ENCODE measurements at places on chromosomes 6 and 20.

GRCh38 chr6:145070791-145071190 lies 664.5 kb downstream of the EPM2A start:
- no peak for DNase-seq

- no peak for DNase-seq
Observed at GRCh38 chr6:147067184-147067583, 137.0 kb upstream of the STXBP5 start.

DNA sequence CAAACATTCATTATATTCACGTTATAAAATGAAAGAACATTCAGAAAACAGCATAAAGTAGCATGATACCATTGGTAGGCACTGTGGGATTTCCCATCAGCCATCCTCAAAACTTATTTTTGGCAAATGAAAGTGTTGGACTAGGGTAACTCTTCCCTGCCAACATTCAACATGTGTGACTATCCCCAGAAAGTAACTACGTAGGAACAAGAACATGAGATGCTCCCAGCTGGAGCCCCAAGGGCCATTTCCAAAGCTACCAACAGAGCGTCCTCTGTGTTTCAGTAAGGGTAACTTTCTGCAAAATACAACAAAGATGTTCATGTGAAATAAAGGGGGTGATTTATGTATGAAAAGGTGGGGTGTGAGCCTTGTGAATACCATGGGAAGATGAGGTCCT lies 28.4 kb upstream of the PTPN1 start:
- no peak for DNase-seq

DNA sequence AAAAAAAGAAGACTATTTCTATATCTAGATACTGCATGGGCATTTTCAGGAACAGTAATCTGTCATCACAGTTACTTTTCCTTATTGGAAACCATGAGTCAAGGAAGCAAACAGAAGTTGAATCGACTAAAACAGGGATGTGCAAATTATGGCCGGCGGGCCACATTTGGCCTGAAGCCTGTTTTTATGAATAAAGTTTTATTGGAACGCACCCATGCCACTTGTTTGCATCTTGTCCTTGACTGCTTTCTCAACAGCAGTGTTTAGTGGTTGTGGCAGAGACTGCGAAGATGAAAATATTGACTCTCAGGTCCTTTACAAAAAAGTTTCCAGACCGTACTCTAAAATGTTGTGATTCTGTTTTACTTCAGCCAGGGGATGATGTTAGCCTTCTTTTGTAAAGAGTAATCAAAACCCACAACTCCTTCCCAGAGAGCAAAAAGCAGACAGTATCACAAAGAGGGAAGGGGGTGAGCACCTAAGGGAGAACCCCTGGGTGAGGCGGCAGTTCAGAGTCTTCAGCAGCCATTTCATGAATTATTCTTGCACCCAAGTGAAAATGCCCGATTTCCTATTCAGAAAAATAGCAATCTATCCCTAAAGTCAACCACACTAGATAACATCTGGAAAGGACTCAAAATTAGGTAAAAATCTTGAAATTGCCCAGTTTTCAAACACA lies 190.4 kb downstream of the MYLK4 start:
- DNase-seq, result no peak

DNA sequence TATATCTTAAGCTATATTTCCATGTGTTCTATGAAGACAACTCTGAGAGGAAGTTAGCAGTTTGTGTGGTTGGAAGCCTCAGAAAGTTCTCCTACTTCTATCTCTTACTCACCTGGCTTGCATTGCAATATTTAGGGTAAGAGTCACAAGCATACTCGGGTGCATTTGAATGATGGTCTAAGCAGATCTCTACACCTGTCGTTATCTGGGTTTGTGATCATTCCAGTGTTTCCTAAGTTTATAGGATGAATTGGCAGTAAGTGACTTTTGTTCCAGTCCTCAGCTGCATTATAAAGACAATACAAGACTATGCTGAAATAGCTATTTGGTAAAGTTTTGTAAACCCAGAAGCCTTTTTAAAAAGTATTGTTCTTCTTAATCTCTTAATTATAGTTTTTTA lies 36.9 kb downstream of the CBFA2T2 start:
- no peak for DNase-seq

GRCh38 chr6:105363100-105363754 lies 39.7 kb downstream of the PREP start:
- no peak for DNase-seq

DNA sequence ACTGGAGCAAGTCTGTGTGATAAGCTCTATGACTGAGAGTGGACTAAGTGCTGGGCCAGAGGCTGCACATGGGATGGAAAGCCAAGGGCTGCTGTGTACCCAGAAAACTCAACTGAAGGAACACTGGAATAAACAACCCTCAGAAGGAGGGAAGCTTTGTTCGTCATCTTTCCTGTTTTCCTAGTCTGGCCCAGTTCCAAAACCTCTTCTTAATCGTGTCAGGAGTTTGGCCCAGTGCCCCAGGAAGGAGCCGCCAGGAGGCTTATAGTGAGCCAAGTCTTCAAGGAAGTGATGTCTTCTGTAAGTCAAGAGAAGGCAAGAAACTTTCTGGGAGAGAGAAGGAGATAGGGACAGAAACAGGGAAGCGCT lies 23.3 kb upstream of the TOP1 start:
- no peak for DNase-seq

GRCh38 chr6:34587851-34588250 lies 31.7 kb upstream of the SPDEF start:
- no peak for DNase-seq

DNA sequence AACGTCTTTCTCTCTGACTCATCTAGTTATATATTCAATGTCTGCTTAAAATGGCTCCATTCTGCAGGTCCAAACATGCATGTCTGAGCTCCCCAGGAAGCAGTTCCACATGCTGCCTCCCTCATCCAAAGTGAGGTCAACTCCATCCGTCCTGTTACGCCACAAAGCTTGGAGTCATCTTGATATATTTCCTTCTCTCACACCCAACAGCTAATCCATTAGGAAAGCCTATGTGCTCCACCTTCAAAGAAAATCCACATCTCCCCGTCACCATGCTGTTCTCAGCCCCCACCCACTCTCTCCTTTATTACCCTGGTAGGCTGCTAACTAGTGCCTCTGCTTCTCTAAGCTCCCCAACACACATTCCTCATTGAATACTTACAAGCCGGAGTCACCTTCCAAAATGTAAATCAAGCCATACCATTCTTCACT lies 130.2 kb upstream of the SYNDIG1 start:
- no peak for DNase-seq

GRCh38 chr6:84508981-84509380 lies 255.4 kb downstream of the TBX18 start:
- DNase-seq, result no peak

DNA sequence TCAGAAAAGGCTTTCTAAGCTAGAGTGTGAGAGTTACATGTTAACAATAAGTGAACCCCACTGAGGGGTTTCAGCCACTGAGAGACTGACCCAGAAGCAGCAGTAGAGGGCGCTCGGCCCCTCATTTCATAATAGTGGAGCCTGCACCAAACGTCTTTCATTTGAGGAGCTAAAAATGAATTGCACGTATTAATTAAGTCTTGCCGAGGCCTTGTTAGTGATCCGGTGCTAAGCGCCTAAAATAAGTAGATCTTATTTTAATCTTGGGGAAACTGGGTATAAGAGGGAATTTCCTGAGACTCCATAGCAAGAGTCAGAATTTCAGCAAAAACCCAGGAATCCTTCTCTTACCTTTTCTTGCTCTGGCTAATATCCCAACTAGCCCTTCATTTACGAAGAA lies 209.7 kb downstream of the FARS2 start:
- peak; percentile 69 for DNase-seq

DNA sequence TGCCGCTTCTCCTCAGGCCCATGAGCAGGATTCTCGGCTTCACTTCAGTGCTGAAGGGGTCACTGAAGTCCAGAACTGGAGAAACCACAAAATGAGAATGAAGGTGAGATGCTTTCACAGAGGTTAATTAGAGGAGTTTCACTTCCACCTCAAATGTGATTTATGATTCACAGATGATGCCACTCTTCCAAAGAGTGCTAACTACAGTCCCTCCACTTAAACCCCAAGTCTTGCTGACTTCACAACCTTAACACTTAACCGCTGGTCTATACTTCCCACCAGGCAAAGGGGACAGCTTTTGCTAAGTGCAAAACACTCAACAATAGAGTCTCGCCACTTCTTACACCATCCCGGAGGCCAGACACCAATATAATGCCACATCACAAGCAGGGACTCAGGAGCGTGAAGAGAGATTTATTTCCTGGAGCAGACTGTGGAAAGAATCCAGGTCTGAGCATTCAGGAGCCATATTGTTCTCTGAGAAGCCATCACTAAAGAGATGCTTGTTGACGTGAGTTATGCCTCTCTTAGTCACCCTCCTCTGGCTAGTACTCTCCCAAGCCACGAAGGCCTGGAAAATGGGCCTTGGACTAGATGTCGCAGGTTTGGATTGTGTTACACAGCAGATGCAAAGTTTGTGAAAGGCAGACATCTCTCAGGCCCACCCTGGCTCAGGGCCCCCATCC lies 24.4 kb downstream of the RRAGD start:
- DNase-seq, result no peak

GRCh38 chr6:160979061-160979708 lies 12.4 kb upstream of the MAP3K4 start:
- no peak for DNase-seq

GRCh38 chr6:100078509-100078908 lies 84.5 kb upstream of the MCHR2 start:
- DNase-seq, result peak; percentile 40

GRCh38 chr6:105993341-105994117 lies 92.6 kb upstream of the PRDM1 start:
- peak; percentile 73 for DNase-seq

GRCh38 chr6:346386-347030 lies 45.0 kb upstream of the IRF4 start:
- DNase-seq, result no peak

DNA sequence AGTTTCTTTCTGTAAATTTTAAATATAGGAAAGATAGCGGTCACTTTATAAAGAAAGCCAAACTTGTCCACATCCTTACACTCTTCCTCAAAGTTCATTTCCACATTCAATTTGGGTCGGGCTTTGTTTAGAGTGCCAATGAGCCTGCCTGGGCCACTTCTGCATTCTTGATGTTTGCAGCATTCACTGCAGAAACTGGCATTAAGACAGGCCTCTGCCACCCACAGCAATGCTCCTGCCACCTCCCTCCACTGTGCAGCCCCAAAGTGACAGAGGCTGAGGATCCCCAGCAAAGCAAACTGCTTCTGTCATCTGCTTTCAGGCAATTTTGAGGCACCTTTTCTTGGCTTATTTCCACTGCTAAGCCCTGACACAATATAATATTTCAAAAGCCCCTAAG lies 61.2 kb downstream of the TNFAIP3 start:
- DNase-seq, result no peak

GRCh38 chr6:27582928-27583725 lies 110.2 kb upstream of the ZNF184 start:
- DNase-seq, result peak; percentile 49

- DNase-seq, result no peak
Observed at GRCh38 chr20:63463400-63464288, 8.8 kb downstream of the KCNQ2 start.

DNA sequence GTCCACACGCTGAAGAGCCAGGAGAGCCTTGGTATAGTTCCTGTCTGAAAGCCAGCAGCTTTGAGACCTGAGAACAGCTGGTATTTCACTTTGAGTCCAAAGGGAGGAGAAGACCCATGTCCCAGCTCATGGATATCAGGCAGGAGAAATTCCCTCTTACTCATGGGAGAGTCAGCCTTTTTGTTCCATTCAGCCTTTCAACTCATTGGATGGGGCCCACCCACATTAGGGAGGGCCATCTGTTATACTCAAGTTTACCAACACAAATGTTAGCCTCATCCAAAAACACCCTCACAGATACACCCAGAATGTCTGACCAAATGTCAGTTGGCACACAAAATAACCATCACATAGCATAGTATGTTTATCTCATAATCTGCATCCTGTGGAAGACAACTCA lies 80.1 kb downstream of the GMDS start:
- DNase-seq, result no peak

DNA sequence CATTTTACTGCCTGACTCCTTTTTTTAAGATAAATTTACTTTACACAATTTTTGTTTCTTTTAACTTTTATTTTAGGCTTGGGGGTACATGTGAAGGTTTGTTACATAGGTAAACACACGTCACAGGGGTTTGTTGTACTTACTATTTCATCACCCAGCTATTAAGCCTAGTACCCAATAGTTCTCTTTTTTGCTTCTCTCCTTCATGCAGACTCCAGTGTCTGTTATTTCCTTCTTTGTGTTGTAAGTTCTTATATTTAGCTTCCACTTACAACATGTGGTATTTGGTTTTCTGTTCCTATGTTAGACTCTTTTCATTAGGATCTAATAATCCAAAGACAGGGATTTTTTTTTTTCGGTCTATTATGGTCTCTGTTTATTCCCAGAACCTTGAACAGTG lies 83.5 kb upstream of the CCN6 start:
- DNase-seq, result no peak

GRCh38 chr6:89924231-89924630 lies 30.0 kb downstream of the GJA10 start:
- no peak for DNase-seq

- no peak for DNase-seq
Observed at GRCh38 chr20:34638532-34638931, 38.4 kb downstream of the PIGU start.

GRCh38 chr6:7587631-7588100 lies 2.3 kb upstream of the SNRNP48 start:
- DNase-seq, result no peak

DNA sequence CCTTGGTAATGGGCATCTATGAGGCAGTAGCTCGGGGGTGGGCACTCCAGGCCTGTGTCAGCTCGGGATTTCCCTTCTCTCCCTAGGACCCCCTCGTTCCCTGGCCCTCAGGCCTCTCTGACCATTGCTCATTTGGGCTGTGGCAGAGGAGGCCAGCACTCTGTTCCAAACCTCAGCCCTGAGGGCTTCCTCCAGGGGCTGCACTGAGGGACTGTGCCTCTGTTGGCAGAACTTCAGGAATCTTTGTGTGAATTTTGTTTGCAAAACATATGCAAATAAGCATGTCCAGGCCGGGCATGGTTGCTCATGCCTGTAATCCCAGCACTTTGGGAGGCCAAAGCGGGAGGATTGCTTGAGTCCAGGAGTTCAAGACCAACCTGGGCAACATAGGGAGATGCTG lies 11.0 kb downstream of the PACSIN1 start:
- DNase-seq, result no peak

GRCh38 chr6:14772188-14772587 lies 473.7 kb upstream of the JARID2 start:
- DNase-seq, result no peak

DNA sequence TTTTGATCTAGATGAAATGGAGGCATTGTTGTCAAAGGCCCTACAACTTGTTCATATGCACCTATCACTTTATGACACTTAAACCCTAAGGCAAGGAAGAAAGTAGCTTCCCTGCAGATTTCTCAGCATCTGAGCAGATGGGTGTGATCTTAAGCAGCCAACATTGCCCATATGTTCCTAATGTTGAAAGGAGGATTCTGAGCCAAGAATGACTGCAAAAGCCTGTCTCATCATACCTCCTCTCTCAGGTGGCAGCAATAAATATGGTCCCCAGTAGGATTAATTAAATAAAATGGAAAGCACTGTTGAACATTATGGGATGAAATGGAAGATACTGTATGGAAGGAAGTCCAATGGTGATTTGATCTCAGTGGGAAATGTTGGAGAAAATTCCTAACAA lies 538.1 kb upstream of the MAN1A1 start:
- DNase-seq, result no peak
